ENCODE measurements at places on chromosomes 1 and 21. TPM values are rescaled to one million over a fixed set of nuclear protein-coding genes. Genes with fewer than 3 reads are reported as not detected.

GRCh38 chr1:225700164-225700821 lies 47.4 kb upstream of the ENAH start:
- H3K36me3 ChIP-seq, result no peaks in the 10 kb centered on the region
- DNase-seq, result no peak
- no peaks in the 10 kb centered on the region for H3K27me3 ChIP-seq
- peak overlapping the region; percentile 86 for H3K27ac ChIP-seq
- H3K4me1 ChIP-seq, result peaks cover 32% of the 10 kb centered on the region
- H3K4me3 ChIP-seq, result peak overlapping the region; percentile 62

- peaks cover 2% of the 10 kb centered on the region for H3K27me3 ChIP-seq
- H3K36me3 ChIP-seq, result no peaks in the 10 kb centered on the region
- DNase-seq, result no peak
- H3K4me3 ChIP-seq, result no peak overlapping the region
- no peaks in the 10 kb centered on the region for H3K4me1 ChIP-seq
- H3K27ac ChIP-seq, result no peak overlapping the region
Observed at GRCh38 chr1:200479816-200480215, 70.0 kb upstream of the ZNF281 start.

DNA sequence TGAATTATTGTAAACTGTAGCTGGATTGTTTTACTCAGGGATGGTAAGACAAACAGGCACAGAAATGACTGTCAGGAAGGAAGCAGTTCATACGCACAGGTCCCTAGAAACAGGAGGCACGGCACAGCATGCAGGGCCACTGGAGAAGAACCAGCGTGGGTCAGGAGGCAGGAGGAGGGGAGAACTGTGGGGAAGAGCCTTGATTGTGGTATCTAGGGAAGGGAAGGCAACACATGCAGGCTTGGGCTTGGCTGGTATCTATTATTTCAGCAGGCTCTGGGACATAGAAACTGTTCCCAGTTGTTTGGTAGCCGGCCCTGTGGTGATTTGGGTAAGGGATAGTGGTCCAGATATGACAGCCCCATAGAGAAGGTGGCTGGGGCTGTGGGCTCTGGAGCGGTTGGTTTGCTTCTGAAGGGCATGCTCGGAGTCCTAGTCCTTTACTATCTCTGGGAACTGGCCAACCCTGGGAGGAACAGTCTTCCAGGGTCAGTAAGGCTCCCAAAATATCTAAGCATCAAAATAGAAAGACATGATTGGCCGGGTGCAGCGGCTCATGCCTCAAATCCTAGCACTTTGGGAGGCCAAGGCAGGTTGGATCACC lies 43.1 kb upstream of the CCSAP start:
- no peak overlapping the region for H3K27ac ChIP-seq
- no peaks in the 10 kb centered on the region for H3K27me3 ChIP-seq
- H3K4me1 ChIP-seq, result peaks cover 8% of the 10 kb centered on the region
- no peaks in the 10 kb centered on the region for H3K36me3 ChIP-seq
- DNase-seq, result no peak
- H3K4me3 ChIP-seq, result no peak overlapping the region

DNA sequence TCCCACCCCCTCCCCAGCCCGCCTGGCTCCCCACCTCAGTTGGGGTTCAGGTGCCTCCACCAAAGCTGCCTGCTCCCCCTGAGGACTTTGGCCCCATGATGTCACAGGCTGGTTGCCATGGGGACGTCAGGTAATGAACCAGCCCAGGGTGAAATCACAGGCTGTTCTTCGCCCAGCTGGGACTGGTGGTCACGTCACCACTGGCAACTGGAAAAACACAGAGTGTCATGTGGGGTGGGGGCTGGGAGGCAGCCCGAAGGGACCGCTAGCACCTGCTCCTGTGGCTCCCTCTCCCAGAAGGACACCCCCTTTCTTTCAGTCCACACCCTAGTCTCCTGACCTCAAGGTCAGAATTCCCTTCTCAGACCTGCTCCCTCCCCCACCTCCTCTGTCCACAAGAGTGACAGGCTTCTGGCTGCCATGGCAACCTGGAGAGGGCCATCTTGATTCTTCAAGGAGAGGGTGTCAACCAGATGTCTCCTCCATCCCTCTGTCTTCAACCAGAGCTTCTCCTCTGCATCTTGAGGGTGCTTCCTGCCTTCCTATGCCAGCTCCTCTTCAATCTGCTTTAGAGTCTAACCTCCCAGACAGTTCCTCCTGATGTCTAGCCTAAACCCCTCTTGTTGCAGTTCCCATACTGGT lies 6.2 kb downstream of the FAM131C start:
- H3K27me3 ChIP-seq, result peaks cover 2% of the 10 kb centered on the region
- DNase-seq, result no peak
- no peak overlapping the region for H3K27ac ChIP-seq
- H3K36me3 ChIP-seq, result no peaks in the 10 kb centered on the region
- no peaks in the 10 kb centered on the region for H3K4me1 ChIP-seq
- no peak overlapping the region for H3K4me3 ChIP-seq

GRCh38 chr1:35278886-35279554 lies 10.5 kb downstream of the ZMYM4 start:
- H3K36me3 ChIP-seq, result no peaks in the 10 kb centered on the region
- peaks cover 3% of the 10 kb centered on the region for H3K4me1 ChIP-seq
- H3K27me3 ChIP-seq, result no peaks in the 10 kb centered on the region
- H3K27ac ChIP-seq, result no peak overlapping the region
- DNase-seq, result no peak
- no peak overlapping the region for H3K4me3 ChIP-seq

- no peak overlapping the region for H3K27ac ChIP-seq
- peaks cover 17% of the 10 kb centered on the region for H3K27me3 ChIP-seq
- H3K4me1 ChIP-seq, result no peaks in the 10 kb centered on the region
- no peaks in the 10 kb centered on the region for H3K36me3 ChIP-seq
- no peak overlapping the region for H3K4me3 ChIP-seq
Observed at GRCh38 chr1:234148350-234148749, 224.9 kb upstream of the COA6 start.

DNA sequence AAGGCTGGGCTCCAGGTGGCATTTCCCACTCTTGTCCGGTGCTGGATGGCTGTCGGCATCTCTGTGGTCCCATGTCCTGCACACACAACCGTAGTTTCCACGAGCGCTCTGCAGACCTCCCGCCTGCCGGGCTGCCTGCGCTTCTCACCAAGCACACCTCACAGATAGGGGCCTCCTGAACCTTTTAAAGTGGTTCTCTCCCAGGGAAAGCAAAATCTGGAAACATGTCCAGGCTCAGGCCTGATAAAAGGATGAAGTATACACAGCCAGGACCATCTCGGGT lies 46.2 kb downstream of the CAPN9 start:
- H3K4me1 ChIP-seq, result no peaks in the 10 kb centered on the region
- H3K36me3 ChIP-seq, result no peaks in the 10 kb centered on the region
- H3K27me3 ChIP-seq, result no peaks in the 10 kb centered on the region
- no peak overlapping the region for H3K27ac ChIP-seq
- H3K4me3 ChIP-seq, result no peak overlapping the region

DNA sequence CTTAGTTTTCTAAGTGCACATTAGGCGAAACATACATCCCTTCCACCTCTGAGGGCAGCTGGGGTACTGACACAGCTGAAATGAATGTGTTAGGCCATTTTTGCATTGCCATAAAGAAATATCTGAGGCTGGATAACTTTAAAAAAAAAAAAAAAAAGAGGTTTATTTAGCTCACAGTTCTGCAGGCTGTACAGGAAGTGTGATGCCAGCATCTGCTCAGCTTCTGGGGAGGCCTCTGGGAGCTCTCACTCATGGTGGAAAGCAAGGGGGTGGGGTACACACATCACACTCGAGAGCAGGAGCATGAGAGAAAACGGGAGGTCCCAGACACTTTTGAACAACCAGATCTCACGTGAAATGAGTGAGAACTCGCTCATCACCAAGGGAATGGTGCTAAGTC lies 158.1 kb downstream of the PSMG1 start:
- no peak overlapping the region for H3K4me3 ChIP-seq
- H3K27ac ChIP-seq, result no peak overlapping the region
- H3K27me3 ChIP-seq, result no peaks in the 10 kb centered on the region
- DNase-seq, result no peak

Gene CLDN17
- not detected for total RNA-seq

Gene RCC2
- 9.4 TPM for total RNA-seq

Gene LINGO4
- total RNA-seq, result 18.2 TPM

Gene BGLAP
- 0.44 TPM for total RNA-seq

Gene TLCD4
- total RNA-seq, result 16.7 TPM

Gene ERICH3
- total RNA-seq, result not detected

Gene EXO1
- total RNA-seq, result 0.32 TPM
